ENCODE measurements at places on chromosomes 13 and 19. TPM values are rescaled to one million over a fixed set of nuclear protein-coding genes. Genes with fewer than 3 reads are reported as not detected.

Gene WTIP
- 14.9 TPM for total RNA-seq

Gene C19orf18
- total RNA-seq = 0.13 TPM

Gene RXFP2
- not detected for total RNA-seq

Gene F7
- not detected for total RNA-seq

Gene WDR88
- not detected for total RNA-seq

Gene CYP4F2
- total RNA-seq = not detected

Gene KCNN1
- not detected for total RNA-seq

Gene LSR
- 0.93 TPM for total RNA-seq
